HAP-1 (cell line): ENCODE measurements at places on chromosomes 5 and 9.

DNA sequence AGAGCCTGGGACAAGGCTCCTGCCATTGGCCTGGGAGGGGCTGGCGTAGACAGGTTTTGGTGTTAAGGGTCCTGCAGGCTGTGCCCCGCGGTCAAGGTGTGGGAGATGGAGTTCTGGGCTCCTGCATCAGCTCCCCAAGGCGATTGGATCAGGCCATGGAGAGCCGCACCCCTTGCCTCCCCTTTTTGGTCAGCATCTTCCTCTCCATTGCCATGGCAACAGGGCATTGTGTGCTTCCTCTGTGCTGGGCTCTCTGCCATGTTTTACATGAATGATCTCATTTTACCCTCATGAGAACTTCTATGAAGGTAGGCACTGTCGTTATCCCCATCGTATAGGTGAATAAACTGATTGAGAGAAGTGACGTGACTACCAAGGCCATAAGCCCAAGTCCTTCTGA, 344.3 kb upstream of the CLINT1 start:
- no peak for DNase-seq

- DNase-seq, result no peak
Observed at GRCh38 chr5:157269761-157270272, 3.9 kb downstream of the CYFIP2 start.

DNA sequence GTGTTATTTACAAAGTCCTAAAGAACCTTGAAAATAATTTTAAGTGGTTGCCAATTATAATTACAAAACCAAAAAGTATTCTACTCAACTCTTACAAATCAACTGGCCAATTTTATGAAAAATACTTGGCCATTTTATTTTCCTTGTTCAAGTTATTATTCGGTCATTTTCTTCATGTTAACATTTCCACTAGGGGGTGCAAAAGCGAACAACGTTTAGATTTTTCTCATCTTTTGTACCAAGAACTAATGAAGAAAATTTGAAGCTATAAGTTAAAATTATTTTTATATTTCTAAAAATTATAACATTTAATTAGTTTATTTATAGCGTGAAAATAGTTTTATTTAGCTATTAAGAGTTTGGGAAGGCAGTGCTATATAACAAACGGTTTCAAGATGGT, 1453.3 kb downstream of the MAT2B start:
- DNase-seq, result no peak

- no peak for DNase-seq
Observed at GRCh38 chr5:57844410-57844809, 361.8 kb upstream of the ACTBL2 start.

GRCh38 chr5:170297589-170298462, at the start of gene LCP2:
Gene LCP2 (minus strand): TSS chr5:170297777. CDS start chr5:170297611, 166 bp downstream.
- DNase-seq, result no peak

DNA sequence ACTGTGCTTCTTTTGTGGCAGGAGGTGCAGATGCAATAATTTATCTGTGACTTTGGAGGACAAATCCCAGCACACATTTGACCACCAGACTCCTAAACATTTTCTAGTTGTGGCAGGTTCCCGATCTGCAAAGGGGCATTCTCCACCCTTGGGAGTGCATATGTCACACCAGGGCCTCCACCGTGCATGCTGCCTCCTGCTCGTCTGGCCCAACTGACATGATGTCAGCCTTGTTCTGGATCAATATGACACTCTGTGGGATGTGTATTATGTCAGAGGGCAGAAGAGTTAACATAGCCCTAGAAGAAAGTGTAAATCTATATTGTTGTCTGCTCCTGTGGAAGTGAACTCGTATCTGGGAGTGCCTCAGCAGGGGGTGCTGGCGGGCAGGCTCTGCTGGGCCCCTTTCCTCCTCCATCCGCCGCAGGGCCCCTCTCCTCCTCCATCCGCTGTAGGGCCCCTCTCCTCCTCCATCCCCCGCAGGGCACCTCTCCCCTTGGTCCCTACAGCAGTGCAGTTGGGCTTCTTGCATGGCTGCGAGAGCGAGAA, 97.7 kb upstream of the PPP1R26 start:
- no peak for DNase-seq

- DNase-seq, result no peak
Observed at GRCh38 chr9:76378367-76379073, 15.7 kb downstream of the RFK start.

DNA sequence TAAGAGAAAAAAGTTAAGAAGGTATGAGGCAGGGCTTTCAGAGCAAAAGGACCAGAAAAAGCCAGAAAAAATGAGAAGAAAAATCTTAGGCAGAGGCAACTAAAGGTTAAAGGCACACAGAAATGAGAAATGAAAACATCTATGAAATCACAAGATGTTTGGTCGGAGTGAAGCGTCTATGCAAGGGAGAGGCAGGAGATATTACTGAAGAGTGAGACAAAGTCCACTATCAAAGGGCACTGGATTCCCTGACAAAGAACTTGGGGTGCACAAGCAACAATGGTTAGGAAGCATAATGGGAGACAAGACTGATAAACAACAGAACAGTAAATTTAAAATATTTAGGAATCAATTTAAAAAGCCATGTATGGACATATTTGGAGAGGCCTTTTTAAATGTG, 16.9 kb downstream of the PANK3 start:
- DNase-seq, result no peak

DNA sequence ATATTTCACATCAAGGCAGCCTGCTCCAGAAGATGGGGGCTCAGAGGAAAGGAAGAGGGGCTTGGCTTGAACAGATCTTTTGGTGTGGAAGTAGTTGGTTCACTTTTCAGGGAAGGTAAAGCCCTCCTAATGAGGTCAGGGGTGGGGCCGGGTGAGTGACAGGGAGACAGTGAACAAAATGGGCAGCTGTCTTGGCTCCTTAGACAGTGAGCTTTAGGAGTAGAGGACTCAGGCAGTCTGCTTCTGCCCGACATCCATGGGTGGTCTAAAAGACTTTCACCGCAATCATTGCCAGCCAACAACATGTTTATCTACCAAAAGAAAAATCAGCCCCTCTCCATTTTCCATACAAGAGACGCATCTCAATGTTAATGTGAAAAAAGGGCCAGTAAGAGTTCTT, 241.0 kb downstream of the EBF1 start:
- DNase-seq, result no peak

DNA sequence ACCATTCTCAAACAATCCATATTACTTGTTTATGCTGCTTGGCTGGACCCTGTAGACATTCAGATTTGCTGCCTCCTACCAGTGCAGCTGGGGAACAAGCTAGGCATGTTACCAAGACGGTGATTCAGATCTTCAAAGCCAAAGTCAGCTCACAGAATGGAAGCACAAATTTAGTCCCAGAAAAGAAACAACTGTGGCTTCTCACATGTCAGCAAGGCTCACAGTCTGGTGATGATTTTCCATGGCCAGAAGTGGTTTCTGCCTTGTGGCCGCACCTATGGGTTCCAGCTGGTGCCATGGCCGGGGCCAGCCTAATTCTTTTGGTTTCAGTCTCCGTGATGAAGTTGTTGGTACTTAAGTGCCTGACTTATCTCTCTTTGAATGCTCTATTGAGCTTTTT, 182.2 kb downstream of the TMC1 start:
- no peak for DNase-seq

DNA sequence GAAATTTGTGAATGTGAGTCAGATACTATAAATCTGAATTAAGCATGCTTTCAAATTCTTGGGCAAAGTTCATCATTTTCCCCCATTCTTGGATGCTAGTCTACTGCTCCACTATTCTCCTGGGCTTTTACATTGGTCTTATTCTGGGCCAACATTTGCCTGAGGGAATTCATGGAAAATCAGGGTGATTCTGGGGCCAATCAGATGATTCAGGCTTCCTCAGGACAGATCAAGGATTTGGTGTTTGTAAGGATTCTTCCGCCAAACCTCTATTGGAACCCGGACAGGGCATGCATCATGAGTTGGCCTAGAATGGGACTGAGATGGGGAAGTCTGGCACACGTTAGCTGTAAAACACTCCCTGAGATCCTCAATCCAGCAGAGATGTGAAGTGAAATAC, 113.8 kb downstream of the MEF2C start:
- no peak for DNase-seq
